Small intestine (tissue), 16 donors: ENCODE measurements at places on chromosomes 1 and 21.
A peak's percentile ranks its signal among the peaks of the same experiment; 100 is the strongest.

- DNase-seq = no peak
Measured at GRCh38 chr21:46002841-46003574, 21.4 kb downstream of the COL6A1 start.

- no peak for DNase-seq
Measured at GRCh38 chr1:86971778-86972177, 57.3 kb downstream of the HS2ST1 start.

GRCh38 chr1:6499296-6499695 is 7.8 kb upstream of the PLEKHG5 start:
- DNase-seq = no peak

- peak; percentile 93 for DNase-seq
Measured at GRCh38 chr1:154474802-154475201, 27.2 kb upstream of the TDRD10 start.

DNA sequence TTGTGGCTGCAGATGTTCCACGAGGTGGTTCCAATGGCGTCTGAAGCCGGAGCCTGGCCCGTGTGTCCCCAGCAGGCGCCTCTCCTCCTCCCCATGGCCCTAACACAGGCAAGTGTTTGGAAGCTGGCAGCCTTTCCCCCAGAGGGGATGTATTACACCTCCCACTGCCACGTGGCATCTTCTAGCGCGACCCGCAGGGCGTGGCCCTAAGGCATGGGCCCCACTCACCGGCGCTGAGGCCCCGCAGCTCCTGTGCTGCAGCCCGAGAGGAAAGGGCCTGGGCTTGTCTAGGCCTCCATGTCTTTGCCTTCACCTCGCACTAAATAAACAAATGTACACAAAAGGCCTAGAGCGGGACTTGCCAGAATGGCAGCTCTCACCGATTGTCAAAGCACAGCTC is 37.9 kb downstream of the SLC66A1 start:
- no peak for DNase-seq

DNA sequence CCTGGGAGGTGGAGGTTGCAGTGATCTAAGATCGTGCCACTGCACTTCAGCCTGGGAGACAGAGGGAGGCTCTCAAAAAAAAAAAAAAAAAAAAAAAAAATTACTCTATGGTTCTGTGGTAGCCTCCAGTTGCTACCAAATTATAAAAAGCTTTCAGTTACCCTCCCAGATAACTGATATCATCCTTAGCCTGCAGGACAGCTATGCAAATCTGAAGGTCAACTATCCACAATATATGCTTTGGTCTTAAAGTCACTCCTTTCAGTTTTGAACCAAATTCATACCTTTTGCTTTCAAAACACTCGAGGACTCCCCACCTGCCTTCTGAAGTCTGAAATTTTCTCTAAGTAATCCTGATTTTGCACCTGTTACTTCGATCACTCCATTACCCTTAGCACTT is 3.1 kb downstream of the MIXL1 start:
- DNase-seq = no peak

DNA sequence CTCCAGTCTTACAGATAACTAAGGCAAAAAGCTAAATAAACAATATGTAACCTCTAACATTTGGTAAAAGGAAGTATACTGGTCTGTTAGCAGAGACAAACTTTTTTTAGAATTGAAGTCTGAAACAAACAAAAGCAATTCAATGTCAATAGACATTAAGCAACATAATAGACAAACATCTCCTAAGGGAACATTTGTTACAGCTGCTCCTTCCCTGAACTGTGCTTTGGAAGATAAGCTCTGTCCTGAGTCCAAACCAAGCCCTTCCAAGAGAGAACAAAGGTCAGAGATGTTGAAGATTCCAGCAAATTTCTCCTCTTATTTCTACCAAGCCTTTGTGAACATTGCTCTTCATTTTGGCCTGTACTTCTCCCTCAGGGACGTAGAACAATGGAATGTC is 25.3 kb downstream of the FMO2 start:
- peak; percentile 77 for DNase-seq

DNA sequence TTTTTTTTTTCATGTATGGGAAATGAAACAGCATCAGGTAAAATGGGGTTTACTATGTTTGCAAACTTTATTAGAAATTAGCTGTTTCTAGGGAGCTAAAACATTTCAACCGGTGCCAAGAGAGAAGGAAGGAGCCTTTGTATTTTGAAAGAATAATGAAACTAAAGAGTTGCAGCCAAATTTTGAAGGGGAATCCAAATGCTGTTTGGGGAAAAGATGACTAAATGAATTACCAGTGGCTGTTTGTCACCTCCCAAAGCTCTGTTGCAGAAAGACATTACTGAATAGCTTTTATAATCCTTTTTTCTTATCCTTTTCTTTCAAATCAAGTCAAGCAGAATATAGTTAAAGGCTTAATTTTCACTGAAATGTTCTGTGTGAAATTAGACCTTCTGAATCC is 591.3 kb upstream of the ADGRL2 start:
- DNase-seq = no peak

- DNase-seq = no peak
Measured at GRCh38 chr1:248825573-248825908, 174 bp downstream of the SH3BP5L start.

DNA sequence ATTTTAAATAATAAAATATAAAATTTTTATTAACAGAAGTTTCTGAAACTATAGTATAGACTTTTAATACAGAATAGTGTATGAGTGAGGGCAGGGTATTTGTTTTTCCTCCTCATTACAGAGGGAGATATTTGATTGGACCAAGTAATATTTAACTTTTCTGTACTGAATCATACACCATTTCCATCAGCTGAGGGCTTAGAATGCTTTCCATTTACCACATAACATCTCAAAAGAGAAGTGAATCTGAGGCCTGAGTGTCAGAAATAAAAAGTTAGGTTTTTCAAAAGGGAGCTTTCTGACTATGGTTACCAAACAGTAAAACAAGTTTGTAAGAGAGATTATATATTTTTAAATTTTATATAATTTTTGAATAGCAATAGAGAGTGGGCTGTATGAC is 29.5 kb downstream of the TLCD4 start:
- DNase-seq = no peak

GRCh38 chr21:15653710-15654109 is 76.1 kb upstream of the USP25 start:
- no peak for DNase-seq

DNA sequence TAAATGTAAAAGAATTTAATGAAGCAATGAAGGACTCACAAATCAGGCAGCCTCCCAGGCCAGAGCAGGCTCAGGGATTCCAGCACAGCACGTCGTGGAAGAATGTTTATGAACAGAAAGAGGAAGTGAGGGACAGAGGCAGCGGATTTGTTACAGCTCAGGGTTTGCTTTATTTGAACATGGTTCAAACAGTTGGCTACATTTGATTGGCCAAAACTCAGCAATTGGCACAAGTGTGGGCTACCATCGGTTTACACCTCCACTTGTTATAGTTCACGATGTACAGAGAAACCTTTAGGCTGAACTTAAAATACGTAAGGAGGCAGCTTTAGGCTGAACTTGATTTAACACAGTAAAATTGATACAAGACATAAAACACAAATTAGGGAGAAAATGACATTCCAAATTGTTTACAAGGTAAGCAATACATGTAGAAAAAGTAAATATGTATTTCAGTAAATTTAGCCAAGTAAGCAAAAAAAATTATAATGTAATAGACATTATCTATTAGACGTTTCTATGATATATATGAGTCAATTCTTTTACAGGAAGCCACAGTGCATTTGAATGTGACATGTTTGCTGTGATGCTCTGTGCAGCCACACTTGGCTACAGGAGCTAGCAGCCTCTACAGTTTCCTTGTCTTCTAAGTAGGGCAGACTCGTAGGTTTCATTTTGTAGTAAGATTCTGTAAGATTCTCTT is 126.5 kb downstream of the ADSS2 start:
- peak; percentile 32 for DNase-seq

DNA sequence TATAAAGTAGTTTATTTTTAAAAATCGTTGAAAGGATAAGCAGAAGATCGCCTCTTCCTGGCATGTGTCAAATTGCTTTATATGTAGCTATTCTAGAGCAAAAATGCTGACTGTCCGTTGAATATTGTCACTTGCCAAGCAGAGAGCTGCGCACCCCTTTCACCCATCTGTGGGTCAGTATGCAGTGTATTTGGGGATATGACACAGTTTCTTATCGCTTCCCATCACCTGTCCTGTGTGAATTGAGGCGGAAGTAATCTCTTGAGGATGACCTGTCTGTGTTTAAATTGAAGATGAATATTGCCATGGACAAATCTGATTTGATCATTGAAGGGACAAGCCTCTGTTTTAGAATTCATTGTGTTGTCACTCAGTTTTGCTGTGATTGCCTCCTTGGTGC is 52.2 kb downstream of the POFUT2 start:
- no peak for DNase-seq

- DNase-seq = peak; percentile 76
Measured at GRCh38 chr1:20358761-20359263, 68.1 kb downstream of the VWA5B1 start.

- no peak for DNase-seq
Measured at GRCh38 chr1:54540582-54541295, 7.3 kb upstream of the ACOT11 start.

- DNase-seq = peak; percentile 2
Measured at GRCh38 chr1:247576514-247576913, 11.6 kb upstream of the OR2G2 start.

GRCh38 chr1:181936269-181936668 is 125.2 kb downstream of the ZNF648 start:
- no peak for DNase-seq

GRCh38 chr1:61403679-61404596 is 321.0 kb downstream of the TM2D1 start:
- DNase-seq = peak; percentile 13

DNA sequence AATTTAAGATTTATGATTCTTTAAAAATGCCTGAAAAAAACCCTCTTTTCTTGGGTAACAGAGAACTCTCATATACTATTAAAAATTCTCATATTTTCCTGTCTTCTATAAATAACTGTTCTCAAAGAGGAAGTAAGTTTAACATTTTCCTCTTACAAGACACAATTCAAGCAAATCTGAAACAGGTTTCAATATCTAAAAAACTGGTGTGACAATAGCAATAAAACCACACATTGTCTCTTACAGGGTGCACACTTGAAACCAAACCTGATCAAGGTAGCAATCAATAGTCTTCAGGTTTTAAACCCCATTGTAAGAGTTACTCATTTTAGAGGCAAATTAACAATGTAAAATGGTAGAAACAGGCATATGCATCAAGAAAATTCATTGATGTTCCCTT is 28.0 kb downstream of the FUBP1 start:
- DNase-seq = no peak

DNA sequence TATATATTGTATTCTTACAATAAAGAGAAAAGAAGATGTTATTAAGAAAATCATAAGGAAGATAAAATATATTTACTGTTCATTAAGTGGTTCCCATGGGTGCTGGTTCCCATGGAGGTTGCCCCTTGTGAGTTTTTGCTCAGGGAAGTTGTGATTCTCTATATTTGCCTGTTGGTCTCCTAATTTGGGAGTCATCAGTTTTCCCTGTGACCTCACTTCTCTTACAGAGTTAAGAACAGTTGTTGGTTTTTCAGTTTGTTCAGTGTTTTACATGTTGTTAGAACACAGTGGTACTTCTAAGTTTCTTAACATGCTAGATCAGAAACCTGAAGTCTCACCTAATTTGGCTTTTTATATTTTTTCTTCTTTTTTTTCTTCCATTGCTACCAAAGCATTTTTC is 109.2 kb downstream of the OSBPL9 start:
- no peak for DNase-seq

DNA sequence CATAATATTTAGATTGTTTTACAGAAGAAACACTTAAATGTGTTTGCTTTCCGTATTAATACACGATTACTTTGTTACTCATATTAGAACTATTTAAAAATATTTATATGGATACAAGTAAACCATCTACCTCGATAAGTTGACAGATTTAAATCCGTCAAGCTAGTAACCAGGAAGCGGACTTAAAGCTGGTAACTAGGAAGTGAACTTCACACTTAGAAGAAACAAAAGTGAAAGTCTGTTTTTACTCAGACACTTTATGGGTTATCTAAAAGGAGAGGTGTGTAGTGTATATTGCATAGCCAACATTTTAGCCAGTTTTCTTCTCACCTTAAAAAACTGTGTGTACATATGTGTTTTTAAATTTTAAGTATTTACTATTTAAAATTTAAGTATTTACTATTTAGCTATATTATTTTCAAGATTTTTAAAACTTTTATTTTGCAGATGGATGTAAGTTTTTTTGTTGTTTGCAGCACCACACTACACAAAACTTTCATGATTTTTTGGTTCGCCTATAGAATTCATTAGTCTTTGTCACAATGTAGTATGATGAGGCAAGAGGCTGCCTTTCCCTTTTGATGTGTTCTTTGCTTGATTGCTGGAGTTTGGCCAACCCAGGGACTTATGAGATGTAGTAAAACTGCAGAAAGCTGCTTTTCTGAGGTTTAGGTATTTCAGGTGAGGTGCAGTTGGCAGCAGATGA is 2.7 kb downstream of the USP25 start:
- DNase-seq = peak; percentile 90

DNA sequence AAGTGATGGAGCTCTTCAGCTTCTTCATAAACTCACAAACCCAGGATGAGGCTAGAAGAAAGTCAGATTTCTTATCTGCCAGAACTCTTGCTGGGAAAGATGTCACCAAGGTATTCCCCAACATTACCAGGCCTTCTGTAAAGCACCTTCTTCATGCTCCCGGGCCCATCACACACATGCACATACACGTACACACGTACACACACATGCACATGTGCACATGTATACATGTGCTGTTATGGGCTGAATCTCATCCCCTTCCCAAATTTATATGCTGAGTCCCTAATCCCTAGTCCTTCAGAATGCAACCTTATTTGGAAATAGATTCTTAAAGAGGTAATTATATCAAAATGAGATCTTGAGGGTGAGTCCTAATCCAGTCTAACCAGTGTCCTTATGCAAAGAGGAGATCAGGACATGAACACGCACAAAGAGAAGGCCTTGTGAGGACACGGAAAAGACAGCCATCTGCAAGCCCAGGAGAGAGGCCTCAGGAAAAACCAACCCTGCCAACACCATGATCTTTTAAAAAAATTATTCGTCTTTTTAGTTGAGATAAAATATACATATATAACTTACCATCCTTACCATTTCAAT is 76.4 kb upstream of the LYST start:
- no peak for DNase-seq

GRCh38 chr1:161020509-161021164 is at the start of gene F11R:
Gene F11R (minus strand): TSS chr1:161021152. CDS start chr1:161021073, 79 bp downstream.
- DNase-seq = peak; percentile 75

- DNase-seq = no peak
Measured at GRCh38 chr1:201673915-201674314, 135.0 kb downstream of the NAV1 start.

DNA sequence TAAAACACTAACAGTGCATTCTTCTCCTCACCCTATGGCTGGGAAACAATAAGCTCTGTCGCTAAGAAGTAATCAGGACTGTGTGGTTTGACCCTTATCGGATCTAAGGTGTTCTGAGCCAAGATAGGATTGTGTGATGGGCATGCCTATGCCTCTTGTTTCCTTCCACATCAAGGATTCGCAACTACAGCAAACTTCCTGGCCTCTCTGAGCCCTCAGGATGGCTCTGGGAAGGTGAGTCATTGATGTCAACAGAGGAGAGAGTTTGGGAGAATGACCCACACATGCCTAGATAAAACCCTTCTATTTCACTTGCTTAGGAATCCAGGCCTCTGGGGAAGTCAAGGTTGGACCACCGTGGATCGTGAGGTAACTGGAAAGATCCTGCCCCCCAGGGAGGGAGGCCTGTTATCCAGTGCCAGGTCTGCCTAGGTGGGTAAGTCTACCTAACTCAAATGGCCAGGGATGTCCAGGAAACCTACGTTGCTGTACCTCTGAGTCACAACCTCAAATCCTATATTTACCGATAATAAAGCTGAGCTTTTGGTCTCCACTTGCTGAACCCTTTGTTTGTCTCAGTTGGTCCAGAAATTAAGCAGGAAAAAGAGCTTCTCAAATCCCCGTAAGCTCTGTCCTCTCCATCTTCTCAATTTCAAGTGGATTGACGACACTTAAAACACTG is 27.4 kb downstream of the TIAM1 start:
- DNase-seq = no peak
